CD4-positive, alpha-beta T cell treated with Interleukin-17A for 1 hour (primary cell): ENCODE measurements at places on chromosomes 6 and 20.

DNA sequence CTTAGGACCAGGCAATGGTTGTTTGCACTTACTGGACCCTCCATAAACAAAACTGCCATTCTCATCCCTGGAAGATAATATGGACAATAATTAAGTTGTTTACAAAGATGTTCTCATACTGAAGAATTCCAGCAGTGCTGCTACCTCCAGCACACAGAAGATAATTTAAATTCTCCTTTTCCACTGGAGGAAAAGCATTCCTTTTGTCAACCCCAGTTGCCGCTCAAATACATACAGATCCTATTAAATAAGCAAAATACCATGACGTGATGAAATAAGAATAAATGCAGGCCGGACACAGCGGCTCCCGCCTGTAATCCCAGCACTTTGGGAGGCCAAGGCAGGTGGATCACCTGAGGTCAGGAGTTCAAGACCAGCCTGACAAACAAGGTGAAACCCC is 54.5 kb upstream of the IPCEF1 start:
- no peak for DNase-seq

GRCh38 chr6:36906539-36907325 is 21.0 kb downstream of the C6orf89 start:
- DNase-seq, result no peak

DNA sequence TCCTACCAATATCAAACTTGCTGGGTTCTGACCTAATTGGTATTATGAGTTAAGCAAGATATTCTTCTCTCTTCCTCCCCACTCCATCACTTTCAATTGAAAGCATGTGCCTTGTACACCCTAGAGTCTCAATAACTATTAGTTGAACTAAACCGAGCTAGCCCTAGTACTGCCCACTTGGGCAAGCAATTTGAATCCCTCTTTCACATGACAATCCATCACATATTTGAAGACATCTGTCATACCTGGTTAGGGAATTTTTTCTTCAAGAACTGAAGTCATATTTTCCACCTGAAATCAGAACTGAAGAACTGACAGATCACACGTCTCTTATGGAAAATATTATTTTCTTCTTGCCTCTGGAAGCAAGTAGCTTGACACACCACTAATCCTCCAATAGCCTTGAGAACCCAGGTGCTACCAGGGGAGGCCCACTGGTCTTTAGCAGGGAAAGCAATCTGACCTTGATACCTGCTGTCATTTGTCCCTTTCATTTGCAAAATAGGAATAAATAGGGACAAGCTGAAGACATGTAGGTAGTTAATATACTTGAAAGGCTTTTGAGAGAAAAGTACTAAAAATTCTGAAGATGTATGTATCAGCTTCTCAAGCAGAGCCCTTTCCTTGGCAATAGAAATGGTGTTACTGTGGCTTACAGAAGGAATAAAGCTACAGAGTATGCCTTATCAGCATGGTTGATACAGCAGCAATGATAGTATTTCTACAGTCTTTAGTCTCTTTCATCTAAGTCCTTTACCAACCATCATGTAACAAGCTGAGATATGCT is 71.4 kb downstream of the GJA10 start:
- DNase-seq, result no peak

GRCh38 chr20:59151391-59151790 is 12.2 kb upstream of the ZNF831 start:
- DNase-seq, result no peak

DNA sequence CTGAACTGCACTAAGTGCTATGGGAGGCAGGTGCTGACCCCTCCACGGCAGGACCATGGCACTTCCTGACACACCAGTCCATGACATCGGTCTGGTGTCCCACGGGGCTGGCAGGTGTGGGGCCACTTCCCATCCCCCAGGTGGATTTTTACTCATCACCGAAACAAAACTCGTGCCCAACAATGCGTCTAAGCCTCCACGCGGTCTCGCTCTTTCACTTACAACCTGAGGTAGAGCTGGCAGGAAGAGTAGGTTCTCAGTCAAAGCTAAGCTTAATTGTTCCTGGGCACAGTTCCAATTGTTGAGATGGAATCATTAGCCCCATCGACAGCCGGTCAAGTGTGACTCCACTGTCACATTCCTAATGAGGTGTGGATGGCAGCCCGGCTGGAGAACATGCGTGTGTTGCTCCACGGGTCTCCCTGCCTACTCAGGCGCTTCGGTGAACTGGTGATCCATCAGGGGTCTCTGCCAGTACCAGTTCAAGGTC is 125.7 kb downstream of the SLC23A2 start:
- DNase-seq, result no peak

GRCh38 chr6:20652299-20653084 is 118.2 kb downstream of the CDKAL1 start:
- DNase-seq, result no peak

DNA sequence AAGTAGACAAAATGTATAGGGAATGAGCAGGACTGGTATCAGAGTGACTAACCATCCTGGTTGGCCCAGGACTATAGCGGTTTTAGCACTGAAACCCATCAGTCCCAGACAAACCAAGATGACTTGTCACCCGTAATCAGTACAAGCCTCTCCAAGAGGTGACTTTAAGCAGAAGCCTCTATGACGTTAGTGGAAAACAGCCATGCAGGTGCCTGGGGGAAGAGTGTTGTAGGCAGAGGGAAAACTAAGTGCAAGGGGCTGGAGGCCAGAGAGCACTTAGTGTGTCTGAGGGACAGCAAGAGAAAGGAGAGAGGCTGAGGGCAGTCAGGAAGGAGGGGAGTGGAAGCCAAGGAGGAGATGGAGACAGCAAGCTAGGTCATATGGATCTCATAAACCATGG is 2.1 kb downstream of the SGK2 start:
- DNase-seq, result no peak

DNA sequence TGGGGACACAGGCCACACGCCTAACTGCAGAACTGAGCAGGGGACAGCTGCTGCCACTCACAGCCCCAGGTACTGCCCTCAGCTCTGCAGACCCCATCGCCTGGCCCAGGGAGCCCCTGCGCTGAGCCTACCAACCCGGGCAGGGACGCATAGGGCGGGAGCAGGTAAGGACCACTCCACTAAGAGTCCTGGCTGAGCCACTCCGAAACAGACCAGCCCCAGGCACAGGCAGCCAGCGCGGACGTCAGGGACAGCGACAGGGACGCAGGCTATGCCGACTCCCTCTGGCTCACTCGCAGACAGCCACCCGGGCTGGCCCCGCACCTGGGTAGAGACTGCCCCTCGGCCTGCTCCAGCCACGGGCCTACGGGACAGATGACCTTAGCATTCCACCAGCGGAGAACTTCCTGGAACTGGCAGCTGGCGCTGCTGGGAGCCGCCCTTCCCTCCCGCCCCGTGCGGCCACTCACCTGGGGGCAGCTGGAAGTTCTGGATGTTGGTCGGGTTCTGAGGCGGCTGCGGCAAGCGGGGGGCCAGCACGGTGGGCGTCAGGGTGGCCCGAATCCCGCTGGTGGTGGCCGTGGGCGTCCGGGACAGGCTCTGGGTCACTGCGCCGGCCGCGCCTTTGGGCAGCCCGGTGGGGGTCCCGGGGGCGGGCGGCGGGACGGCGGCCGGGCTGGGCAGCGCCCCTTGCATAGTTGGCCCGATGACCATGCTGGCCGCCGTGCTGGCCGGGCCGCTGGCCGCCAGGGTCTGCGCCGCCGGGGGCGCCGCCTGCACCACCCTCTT is 1.5 kb downstream of the TAF4 start:
- DNase-seq, result no peak

GRCh38 chr6:22451962-22452361 is 117.4 kb upstream of the HDGFL1 start:
- no peak for DNase-seq

DNA sequence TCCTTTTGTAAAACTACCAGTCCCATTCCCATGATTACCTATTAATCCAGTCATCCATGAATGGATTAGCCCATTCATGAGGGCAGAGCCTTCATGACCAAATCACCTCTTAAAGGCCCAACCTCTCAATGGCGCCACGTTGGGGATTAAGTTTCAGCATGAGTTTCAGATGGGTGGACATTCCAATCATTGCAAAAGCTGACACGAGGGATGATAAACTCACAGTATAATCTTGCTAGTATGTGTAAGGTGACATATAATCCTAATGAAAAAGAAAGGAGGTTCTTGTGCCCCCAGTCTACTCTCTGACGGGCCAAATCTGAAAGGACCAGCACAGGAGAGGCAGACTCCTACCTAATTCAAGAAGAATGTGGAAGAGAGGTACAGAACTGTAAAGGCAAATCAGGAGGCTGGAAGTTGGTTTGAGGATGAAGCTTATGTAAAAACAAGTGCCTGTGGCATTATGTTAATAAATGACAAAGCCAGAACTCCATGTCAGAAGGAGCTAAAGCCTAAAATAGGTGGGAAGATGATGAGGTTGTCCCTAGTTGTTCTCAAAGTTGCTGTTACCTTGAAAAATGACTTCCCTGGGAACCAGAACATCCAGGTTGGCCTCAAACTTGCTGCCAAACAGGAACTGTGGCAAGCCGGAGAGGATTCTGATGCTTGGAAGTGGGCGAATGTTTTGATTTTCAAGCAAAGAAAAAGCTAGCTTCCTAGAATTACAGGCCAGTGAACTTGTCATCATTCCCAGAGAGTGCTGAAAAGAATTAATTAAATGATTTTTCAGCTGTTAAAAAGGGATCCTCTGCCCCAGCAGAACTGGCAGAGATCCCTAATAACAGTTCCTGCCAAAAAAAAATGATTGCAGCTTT is 106.5 kb upstream of the TIAM2 start:
- DNase-seq, result no peak

GRCh38 chr20:21100578-21101452 is 5.3 kb downstream of the LINC00237 start:
- DNase-seq, result no peak

DNA sequence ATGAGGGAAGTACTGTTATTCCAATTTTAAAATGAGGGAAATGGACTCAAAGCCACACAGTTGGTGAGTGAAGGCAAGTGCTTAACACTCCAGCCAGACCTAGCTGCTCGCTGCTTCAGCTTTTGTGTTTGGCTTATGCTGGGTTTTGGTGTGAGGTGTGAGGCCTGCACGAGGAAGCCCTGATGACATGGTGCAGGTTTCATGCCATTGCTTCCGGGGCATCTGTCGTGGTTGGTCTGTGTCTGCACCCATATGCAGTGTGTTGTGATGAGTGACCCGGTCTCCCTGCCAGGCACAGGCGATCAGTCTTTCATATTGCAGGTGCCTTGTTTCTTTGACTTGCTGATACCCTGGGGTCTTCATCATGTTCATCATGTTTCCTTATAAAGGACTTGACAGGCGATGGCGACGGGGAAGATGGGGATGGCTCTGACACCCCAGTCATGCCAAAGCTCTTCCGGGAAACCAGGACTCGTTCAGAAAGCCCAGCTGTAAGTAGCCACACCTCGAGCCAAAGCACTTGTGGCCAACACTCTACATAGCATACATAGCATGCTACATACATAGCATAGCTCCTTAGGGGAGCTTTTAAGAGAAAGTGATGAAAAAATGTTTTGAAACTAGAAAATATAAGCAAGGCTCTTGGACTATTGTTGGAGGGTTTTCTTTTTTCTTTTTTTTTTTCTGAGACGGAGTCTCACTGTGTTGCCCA is 22.3 kb downstream of the DNMT3B start:
- DNase-seq, result no peak

DNA sequence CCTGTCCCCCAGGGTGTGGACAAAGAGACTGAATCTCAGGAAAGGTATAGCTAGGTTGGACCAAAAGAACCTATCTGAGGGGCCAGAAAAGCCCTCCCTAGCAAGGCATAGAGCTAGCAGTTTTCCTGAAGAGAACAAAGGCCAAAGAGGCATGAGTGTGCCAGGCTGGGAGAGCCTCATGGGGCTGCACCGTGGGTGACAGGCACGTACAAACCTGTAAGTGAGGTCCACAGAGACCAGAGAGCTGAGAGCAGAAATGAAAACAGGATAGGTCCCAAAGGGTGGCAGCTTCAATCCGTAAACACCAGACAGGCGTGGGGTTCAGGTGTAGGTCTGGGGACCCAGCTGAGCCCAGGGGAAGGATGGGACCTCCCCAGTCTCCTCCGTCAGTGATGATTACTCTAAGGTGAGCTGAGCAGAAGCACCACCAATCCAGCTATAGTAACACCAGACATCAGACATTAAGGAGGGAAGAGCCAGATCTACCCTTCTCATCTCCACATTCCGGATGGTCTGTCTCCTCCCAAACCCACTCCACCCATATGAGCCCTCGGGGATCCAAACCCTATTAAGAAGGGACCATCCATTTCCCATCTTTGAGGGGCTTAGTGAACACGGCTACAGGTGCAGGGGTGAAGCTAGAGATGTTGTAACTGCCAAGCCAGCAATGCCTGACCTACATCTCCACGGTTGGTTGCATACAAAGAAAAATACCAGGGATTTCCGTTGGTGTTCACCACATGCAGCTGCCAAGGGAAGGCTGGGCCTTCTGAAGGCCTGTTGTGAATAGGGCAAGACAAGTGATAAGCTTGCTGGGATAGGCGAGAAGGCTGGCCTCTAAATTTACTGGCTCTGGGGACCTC is 38.3 kb downstream of the BCL2L1 start:
- peak; percentile 43 for DNase-seq

DNA sequence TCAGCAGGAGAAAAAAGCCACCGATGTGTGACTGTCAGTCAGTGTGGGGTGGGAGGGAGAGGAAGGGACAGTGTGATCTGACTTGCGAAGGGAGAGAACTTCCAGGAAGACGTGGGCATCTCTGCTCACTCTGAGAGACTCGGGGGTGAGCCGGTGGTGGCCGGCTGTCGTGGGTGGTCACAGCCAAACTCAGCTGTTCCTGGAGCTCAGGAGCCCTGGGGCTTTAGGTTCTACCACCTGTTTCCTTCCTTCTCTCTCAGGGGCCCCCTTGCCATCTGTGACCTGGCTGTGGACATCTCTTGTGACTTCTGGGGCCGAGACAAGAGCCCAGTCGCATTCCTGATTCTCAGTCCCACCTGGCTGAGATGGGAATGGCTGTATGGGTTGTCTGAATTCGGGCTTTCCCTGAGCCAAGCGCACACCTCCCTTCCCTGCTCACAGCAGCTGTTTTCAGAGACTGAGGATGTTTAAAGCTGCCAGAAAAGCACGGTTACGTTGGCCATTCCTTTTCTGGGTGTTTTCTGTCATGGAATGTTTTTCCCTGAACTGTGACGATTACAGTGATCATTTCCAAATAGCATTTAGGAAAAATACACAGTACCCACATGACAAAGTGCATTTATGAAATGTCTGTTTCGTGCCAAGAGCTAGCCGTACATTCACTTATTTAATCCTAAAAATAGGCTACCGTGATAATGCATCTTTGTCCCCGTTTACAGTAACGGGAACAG is 36.5 kb downstream of the SYNJ2 start:
- no peak for DNase-seq

GRCh38 chr6:43608310-43608763 is 20.7 kb downstream of the GTPBP2 start:
- DNase-seq, result peak; percentile 63

GRCh38 chr6:53744321-53744720 is 50.5 kb upstream of the LRRC1 start:
- no peak for DNase-seq

GRCh38 chr6:3297909-3298308 is 39.2 kb downstream of the PSMG4 start:
- no peak for DNase-seq
